Myocyte (in vitro differentiated cells): ENCODE measurements at places on chromosomes 12 and 14. TPM values are rescaled to one million over a fixed set of nuclear protein-coding genes. Genes with fewer than 3 reads are reported as not detected.
A peak's percentile ranks its signal among the peaks of the same experiment; 100 is the strongest.

DNA sequence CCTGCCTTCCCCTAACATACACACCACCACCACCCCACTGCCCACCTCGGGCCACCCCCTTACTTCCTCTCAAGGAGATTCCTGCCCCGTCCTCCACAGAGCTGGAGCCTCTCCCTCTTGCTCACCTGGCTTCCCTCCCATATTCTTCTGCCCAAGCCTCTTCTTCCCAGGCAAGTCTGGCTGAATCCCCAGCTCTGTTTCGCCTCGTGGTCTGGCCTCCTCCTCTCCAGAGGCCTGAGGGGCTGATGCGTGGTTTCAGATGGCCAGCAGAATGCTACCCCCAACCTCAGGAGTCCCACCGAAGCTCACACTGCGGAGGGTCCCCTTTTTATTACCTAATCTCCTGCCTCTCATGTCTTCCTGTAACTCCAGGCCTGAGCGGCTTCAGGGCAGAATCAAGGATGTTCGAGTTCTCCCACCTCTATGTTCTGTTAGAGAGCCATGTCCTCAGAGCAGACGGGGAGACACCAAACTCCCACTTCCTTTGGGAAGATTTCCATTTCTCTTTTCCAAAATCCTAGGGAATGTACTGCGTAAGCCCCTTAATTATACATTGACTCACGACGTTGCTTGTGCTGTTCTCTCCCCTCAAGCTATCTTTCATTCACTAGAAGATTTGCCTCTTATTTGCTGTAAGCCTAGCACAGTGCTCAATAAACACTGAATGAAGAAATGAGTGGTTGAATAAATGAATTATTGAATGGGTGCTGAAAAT lies 33.9 kb upstream of the LTBP2 start:
- DNase-seq, result no peak

GRCh38 chr14:59458486-59458885 lies 6.7 kb downstream of the GPR135 start:
- DNase-seq, result no peak

GRCh38 chr12:131795690-131796410 lies 32.3 kb upstream of the MMP17 start:
- no peak for DNase-seq

- DNase-seq, result no peak
Measured at GRCh38 chr12:8052679-8053078, 13.5 kb downstream of the C3AR1 start.

DNA sequence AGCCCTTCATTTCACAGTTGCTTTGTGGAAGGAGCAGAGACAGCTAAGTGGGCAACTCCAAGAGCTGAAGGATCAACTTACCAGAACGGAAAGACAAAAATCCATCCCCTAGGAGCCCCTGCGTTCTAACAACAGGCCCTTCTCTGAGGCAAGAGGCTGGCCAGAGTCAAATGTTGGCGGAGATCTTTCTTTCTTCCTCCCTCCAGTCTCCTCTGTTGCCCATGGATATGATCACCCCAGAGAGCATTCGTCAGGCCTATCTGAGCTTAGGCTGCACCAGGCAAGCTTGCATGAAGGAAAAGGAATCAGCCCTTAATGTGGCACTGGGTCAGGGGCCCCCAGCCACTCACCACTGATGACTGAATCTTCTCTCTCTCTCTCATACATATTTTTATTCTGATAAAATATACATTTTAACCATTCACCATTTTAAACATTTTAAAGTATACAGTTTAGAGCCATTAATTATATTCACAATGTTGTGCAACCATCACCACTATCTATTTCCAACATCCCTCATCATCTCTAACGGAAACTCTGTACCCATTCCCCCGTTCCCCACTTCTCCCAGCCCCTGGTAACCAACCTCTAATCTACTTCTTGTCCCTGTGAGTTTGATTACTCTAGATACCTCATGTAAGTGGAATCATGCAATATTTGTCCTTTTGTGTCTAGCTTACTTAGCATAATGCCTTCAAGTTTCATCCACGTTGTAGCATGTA lies 52.9 kb upstream of the CCND2 start:
- no peak for DNase-seq

DNA sequence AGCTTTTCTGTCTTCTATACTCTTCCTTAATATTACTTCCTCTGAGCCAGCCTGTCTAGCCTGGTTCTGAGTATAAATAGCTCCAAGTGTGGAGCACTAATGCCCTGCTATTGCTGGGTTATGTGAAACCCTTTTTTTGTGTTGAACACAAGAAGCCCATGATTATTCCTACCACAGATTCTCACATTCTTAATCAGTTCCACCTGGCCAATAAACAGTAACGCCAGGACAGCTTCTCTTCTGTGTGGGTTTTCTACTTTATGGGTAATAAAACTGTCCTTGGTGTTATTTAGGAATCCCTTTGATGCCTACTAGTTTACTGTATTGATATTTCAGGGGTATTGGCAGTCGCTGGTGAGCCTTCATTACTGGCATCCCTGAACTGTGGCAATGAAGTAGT lies 48.9 kb upstream of the LRIG3 start:
- peak; percentile 11 for DNase-seq

DNA sequence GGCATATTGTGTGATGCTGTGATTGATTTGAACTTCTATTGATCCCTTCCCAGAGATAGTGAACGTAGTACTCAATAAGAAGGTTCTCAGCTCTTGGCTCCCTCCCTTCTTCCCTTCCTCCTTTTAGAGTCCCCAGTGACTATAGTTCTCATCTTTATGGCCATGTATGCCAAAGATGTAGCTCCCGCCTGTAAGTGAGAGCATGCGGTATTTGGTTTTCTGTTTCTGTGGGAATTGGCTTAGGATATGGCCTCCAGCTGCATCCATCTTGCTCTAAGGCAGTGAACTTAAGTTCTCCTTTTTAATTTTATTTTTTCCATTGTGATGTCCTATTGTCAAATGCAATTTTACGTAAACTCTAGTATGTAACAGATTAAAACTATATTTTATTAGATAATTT lies 109.5 kb downstream of the AEBP2 start:
- DNase-seq, result no peak

DNA sequence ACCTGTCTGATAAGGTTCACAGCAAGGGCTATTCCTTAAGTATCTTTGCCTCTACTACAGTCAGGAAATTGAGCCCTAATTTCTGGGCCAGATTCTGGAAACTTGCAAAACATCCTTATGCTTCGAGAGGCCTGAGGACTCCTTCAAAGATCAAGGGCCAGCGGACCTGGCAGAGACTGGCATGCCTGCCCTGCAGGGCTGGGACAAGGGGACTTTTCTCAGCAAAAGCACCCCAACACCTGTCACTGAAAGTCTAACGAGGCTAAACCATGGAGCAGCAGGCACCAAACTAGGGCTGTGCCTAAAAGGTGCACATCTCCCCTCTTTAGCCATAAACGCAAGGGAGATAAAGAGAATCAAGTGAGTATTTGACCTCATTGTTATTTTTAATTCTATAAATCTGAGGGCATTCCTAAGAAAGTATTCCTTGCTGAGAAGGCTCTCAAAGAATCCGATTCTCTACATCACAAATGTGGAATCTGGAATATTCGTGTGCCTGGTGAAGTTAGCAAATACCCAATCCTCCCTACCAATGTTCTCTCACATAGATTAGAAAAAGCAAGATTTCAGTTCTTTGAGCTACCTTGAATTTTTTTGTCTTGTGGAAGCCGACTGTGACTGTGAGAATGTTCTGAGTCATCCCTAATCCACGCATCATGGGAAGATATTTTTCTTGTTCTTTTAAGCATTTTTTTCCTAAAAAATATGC lies 328.2 kb upstream of the NOVA1 start:
- DNase-seq, result no peak

DNA sequence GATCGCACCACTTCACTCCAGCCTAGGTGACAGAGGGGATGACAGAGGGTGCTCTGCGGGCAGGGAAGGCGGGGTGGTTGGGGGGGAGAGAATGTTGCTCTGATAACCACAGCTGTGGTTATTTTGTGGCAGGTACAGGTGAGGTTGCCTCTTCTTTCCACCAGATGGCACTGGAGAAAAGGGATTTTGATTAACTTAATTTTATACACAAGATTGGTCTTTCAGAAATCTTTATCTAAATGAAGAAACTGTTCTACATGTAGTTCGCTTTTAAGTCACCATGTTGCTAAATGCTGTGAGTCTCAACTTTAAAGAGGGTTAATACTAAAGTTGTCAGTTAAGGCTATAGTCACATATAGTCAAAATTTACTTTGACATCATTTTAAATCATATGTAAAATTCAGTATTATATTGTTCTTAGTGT lies 25.7 kb downstream of the FGF23 start:
- peak; percentile 11 for DNase-seq

GRCh38 chr12:17949558-17950141 lies 140.3 kb downstream of the RERGL start:
- DNase-seq, result no peak

GRCh38 chr12:108653082-108653516 lies 19.4 kb upstream of the SELPLG start:
- no peak for DNase-seq

GRCh38 chr12:67426067-67426466 lies 156.9 kb downstream of the CAND1 start:
- DNase-seq, result peak; percentile 70

KCNH3 gene
- total RNA-seq, result 8.9 and 11.9 TPM in 2 replicates

BCL2L2 gene
- 19.4 and 22.0 TPM in 2 replicates for total RNA-seq

EPYC gene
- total RNA-seq, result not detected in 2 replicates

FKBP11 gene
- total RNA-seq, result 4.3 and 8.0 TPM in 2 replicates

MYBPC1 gene
- 1.4 and 8.4 TPM in 2 replicates for total RNA-seq
